ENCODE measurements at places on chromosomes 3 and 15.
A peak's percentile ranks its signal among the peaks of the same experiment; 100 is the strongest.

- DNase-seq: no peak
Measured at GRCh38 chr3:48938156-48938555, 19.5 kb downstream of the ARIH2 start.

GRCh38 chr3:183987000-183987600, 30.6 kb downstream of the ABCC5 start:
- DNase-seq: no peak

DNA sequence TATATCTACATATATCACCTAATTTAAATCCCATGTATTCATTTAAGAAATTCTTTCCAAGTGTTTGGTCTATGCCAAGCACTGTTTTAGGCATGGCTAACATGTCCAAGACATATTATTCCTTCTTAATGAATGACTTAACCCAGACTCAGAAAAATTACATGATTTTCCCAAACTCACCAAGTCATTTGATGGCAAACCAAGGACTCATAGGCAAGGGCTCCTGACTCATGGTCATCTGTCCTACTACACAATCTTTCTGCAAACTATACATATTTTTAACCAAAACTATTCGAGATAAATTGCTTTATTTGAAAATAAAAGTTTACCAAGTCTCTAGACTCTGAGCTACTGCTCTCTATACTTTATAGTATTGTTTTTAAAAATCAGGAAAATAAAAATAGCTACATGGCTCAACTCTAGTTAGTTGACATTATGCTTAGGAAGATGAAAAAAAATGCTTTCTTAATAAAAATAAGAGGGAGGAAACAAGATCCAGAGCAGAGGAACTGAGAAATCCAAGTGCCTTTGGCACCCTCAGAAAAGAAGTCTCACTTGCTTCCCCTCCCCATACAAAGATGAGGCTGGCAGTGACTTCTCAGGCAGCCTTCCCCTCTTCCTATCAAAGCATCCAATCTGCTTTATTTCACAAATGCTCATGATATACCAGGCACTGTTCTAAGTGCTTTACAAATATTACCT, 182.2 kb downstream of the RSL24D1 start:
- DNase-seq: no peak

GRCh38 chr3:127762077-127762786, 60.1 kb downstream of the MGLL start:
- DNase-seq: no peak

DNA sequence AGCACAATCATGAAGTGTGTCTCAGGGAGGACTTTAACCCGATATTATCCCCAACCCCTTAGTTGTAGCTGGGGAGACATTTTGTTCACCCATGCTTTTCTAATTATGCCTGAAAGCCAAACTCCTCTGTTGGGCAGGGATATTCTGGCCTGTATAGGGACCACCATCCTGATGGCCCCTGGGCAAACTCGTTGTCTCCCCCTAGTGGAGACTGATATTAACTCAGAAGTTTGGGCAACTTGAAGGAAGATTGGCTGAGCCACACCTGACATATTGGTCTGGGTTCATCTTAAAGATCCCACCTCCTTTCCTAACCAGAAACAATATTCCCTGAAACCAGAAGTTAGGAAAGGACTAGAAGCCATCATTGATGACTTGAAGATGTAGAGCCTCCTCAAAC, 42.3 kb downstream of the TM4SF18 start:
- no peak for DNase-seq

DNA sequence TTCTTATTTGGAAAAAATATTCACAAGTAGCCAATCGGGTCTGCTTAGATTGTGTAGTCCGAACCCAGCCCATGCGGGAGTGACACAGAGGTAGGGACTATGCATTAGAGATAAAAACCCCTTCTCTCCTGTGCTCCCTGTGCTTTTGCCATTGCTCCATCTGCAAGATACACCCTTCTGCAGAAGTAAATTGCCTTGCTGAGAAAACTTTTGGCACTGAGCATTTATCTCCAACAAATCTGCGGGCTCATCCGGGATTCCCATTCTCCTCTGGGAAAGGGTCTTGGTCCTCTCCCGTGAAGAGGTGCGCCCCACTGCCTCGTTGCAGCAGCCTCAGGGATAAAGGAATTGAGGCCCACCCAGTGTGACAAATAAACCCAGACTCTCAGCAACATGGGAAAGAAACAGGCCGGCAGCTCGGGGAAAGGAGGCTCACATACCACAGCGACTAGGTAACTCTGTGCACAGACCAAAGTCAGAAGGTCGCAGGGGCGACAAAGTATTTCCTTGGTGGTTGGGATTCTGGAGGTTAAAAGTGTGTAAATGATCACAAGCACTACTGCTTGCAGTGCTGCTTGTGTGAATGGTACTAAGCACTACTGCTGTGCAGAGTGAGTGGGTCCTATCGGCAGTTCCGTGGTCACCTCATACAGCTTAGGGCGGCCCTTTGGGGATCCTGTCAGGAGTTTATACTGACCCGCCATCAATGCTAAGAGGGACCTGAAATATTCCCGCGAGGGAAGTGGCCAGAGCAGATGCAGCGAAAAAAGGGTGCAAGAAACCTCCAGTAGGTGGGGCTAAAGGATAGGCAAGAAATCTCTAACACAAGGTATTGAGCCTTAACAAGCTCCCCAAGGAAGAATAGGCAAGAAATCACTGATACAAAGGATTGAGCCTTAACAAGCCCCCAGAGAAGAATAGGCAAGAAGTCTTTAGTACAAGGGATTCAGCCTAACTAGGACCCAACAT, 54.3 kb downstream of the GSK3B start:
- peak; percentile 21 for DNase-seq

Data from activated naive CD4-positive, alpha-beta T cell treated with anti-CD3 and anti-CD28 coated beads, Interleukin-2, amount 10 ng/mL, durations not matched to agents 7 days and 5 days (primary cell).